ENCODE measurements at places on chromosomes 3 and 15.

DNA sequence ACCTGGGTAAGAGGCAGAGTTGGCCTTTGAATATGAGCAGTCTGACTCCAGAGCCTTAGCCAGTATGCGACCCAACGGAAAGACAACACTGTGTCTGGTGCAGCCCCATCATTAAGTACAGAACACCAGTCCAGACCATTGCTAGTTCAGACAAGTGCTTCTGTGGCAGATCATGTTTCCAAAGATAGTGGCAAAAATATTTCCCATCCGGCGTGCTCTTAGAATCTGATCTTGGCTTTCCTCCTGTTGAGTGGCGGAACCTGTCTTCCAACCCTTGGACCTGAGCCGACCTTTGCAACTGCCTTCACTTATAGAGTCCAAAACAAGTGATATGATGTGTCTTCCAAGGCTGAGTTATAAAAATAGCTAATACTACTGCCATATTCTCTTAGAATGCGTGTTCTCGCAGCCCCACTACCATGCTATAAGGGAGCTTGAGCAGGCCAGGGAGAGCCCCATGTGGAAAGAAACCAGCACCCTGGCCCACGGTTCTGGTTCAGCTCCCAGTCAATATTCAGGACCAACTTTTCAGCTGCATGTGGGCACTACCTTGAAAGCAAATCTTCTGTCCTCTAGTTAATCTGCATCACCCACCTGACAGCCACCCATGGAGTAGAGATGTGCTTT, 322.4 kb upstream of the SLCO3A1 start:
- no peak for DNase-seq

DNA sequence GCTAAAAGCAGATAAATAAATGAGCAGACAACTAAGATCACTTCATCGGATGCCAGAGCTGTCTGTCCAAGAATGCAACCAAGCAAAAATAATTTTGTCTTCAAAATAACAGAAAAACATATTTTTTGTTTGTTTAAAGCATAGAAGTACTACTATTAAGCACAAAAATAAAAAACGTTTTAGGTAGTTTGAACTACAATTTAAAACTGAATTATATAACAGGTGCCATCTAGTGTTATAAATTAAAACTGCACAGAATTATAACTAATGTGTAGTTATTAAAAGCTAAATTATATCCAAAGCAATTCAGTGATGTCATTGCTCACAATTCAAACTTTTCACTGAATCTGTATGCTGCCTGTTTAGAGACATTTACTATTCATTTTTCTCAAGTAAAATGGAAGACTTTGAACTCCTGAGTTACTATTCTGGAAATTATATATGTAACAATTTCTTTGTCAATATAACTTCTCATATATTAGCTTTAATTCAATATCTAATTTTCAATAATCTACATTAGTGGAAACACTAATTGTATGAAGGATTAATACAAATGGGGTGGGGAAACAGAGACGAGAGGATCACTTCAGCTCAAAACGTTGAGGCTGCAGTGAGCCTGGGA, 29.5 kb downstream of the LINS1 start:
- DNase-seq = no peak

DNA sequence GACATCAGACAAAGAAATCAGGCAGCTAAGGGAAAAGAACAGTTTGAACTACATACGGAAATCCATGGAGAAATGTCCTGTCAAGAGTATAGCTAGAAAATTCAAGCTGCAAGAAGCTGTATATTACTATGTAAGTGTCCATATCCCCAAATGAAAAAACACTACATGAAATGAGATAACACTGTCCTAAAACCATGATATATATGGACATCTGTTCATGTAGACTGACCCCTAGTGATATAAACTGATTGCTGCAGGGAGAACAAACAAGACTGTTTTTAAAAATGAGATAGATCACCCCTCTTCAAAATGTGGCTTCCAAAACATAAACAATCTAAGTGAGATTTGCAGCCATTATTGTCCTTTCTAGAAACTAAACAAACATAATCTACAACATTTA, 985.6 kb downstream of the EPHA3 start:
- no peak for DNase-seq

GRCh38 chr3:153513236-153513635, 351.2 kb downstream of the RAP2B start:
- no peak for DNase-seq

DNA sequence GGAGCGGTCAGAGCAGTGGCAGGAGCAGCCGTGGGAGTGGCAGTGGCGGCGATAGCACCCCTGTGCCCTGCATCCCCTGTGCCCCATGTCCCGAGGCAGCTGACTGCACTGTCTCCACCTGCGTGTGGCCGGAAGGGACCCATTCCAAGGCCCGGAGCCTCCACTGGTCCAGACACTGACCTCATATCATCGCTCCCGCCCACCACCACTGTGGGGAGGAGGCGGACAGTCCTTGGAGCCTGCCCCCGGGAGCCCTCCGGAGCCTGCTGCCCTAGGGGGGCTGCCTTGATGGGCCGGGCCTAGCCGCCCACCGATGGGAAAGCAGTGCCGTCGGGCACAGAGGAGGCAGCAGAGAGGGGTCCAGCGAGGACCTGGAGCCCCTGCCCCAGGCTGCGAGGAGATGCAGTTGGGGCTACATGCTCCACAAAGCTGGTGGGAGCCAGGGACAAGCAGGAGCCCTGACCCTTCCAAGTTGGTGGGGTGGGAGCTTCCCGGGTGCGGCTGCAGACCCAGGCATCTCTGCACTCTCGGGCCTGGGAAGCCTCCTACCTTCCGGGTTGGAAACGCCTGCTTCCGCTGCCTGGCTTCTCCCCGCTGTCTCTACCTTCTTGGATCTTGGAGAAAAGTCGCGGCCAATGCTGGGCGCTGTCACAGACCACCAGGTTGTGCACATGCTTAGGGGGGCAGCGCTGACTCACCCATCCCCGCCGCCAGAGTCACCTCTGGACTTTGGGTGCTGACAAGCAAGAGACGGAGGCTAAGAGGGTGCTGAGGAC, 283.2 kb upstream of the ROBO1 start:
- DNase-seq = no peak

DNA sequence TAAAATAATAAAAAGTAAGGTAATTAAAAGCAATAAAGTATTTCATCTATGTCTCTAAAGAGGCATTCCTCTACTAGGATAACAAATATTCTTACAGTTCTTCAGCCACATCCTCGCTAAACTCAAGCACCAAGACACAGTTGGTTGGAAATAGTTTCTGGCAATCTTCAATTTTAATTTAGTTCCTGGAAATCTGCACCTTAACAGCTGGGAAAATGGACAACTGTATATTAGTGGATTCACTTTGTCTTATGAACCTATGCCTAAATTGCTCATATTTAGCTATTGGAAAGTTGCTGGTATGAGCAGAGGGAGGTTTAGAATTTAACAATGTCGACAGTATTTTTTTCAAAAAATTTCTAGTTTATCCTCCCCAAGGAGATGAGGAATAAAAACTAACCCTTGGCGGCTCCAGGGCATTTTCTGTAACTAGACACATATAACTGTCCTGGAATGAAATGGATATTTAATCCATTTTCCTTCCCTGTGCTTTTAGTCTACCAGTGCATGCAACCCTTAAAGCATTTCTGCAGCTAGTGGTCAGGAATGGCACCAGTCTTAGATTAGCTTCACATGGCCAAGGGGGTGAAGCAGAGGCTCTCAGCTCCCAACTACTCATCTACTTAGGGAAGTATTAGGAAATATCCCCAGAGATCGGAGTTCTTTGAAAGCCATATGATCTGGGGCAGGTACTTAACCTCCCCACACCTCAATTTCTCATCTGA, 290.0 kb upstream of the THBS1 start:
- DNase-seq = no peak

DNA sequence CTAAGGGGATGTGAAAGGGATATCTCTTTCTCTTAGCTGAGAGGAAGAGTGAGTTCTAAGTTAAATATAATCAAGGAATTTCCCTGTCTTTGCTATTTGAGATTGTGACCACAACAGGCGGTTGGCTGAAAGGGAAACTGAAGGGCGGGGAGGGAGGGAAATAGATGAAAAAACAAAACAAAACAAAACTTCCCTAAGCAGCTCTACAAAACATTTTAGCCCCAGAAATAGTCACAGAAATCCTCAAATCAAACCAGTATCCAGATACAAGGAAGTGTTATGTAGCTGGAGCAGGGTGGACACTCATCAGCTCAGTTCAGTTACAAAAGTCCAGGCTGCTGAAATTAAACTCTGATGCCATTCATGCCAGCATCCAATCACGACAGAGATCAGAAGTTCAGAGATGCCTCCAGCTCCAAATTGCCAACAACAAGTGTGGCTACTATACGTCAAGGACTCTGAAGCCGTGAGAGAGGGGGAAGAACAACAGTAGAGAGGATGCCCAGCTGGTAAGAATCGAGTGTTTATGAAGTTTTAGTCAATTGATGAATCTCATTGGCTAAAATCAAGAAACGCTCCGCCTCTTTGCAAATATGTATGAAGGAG, 319 bp upstream of the TP63 start:
- no peak for DNase-seq

DNA sequence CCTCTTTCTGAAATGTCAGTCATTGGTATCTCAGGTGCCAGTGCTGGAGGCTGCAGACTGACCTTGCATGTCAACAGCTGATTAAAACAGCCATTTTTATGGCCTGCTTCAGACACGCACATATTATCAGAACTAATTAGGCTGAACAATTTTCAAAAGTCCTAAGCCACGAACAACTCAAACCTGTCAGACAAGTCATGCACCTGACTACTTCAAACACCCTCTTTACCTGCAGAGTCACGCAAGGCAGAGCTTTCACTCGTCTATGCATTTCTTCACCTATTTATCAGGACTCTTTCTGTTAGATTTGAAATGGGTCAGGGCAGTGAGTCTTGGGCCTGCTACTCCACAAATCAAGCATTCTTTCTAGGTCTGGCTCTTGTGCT, 26.7 kb downstream of the CLK3 start:
- DNase-seq = no peak

- no peak for DNase-seq
Measured at GRCh38 chr3:77242371-77242770, 202.5 kb downstream of the ROBO2 start.

- DNase-seq = no peak
Measured at GRCh38 chr3:12484983-12485327, 675 bp downstream of the TSEN2 start.

DNA sequence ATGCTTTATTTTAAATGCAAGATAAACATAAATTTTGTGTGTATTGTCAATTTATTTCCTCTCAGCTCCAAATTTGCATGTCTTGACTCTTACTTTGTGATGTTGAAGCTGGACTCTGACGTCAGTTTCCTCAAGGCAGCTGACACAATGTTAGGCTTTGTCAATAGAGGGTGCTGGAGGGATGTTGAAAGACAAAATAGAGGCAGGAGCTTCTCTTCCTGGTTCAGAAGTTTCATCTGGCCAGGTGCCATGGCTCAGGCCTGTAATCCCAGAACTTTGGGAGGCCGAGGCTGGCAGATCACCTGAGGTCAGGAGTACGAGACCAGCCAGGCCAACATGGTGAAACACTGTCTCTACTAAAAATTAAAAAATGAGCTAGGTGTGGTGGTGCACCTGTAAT, 408.6 kb downstream of the GBE1 start:
- no peak for DNase-seq

- no peak for DNase-seq
Measured at GRCh38 chr15:93041159-93041547, 47.9 kb downstream of the RGMA start.

DNA sequence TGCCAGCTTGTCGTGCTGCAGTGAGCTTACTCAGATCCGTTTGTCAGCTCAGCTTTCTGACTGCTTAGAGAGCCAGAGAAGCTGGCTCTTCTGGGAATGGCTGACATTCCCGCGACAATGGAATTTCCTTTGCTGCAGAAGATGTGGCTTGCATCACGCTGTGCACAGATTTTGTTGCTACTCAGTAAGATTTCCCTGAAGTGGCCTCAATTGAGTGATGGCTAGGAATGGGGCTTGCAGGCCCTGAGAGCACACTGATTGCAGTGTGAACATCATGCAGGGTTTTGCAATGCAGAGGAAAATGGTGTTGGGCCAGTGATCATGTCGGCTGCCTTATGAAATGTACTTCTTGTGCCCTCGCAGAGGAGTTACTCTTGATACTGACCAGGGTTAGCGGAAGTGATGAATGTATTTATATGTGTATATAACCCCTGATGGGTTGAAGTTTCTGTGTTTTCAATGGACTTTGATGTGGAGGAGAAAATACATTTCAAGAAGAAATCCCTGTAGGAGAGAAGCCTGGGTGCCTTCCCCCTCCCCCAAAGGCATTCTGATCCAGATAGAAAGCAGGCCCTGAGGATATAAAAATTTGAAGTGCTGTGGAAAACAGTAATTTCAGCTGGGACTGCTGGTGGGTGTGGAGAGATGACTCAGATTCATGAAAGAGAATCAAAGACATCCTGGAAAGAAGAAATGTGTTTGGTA, 102.5 kb upstream of the PDZRN3 start:
- no peak for DNase-seq

- DNase-seq = no peak
Measured at GRCh38 chr3:184305577-184305976, 6.5 kb downstream of the PSMD2 start.

- DNase-seq = no peak
Measured at GRCh38 chr3:72547183-72547582, 301.1 kb downstream of the SHQ1 start.

DNA sequence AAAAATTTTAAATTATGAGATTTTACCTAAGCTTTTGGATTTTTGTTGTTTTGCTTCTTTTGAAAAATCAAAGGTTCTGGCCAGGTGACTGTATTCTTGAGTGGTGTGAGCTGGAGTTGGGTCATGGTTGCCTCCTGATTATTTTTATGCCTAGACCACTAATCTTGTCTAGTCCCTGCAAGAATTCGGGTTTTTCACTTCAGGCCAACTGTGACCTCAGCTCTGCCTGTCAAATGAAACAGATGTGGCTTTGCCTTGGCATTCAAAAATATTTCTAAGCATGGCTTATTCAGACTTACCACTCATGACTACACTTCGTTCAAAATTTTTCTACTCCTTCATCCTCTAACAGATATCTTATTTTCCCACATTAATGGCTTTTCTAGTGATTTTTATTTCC, 25.4 kb upstream of the CDV3 start:
- no peak for DNase-seq

DNA sequence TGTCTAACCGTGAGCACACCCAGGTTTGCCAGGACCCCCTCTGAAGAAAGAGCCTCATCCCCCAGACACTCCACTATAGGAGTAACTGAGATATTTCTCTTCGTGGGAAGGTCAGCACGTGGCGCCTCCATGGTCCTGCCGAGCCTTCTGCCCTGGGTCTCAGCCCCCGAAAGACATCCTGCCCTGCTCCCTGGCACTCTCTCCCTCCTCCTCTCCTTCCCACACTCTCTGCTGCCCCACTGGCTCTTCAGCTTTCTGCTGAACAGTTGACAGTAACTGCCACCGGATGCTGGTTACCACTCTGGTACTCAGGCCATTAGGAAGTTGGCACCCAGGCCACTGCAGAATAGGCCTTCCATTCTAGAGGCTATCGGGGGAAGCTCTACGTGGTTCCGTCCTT, 185.2 kb downstream of the UACA start:
- DNase-seq = no peak

DNA sequence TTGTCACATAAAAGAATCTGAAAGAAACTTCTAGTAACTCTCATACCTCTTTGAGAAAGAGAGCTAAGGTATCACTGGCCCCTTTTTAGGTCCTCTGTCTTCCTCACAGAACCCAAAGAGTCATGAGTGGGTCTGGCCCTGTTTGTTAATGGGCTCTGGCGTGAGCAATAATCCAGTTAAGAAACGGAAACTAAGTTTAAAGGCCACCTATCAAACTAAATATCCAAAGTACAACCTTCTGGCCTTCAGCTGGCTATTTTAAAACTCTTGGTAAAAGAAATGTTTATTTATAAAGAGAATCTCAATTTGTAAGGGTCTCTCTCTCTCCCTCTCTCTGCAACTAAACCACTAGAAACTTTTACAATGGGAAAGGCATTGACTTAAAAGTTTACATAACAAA, 71.0 kb upstream of the STRIT1 start:
- DNase-seq = no peak
